BJ (cell line): ENCODE measurements at places on chromosomes 3 and 15.

- DNase-seq, result no peak
Measured at GRCh38 chr3:178120367-178120766, 415.9 kb upstream of the KCNMB2 start.

- DNase-seq, result no peak
Measured at GRCh38 chr3:114714957-114715460, 421.2 kb downstream of the TIGIT start.

DNA sequence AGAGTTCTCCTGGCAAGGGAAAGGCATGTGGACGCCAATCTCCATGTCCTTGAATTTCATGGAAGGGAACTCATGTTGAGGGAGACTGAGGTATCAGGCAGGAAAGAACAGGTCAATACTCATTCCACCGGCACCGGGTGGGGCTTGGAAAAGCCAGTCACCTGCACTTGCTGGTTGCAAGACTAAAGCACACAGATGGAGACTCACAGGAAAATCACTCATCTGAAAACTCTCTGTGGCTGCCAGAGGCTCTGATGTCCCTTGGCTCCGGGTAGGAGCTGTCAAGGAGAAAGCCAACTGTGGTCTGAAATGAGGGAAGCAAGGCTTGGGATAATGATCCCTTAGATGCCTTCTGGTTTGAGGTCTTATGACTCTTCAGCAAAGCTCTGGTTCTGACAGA, 8.7 kb upstream of the CGNL1 start:
- no peak for DNase-seq

GRCh38 chr15:72156928-72157327, 38.7 kb downstream of the SENP8 start:
- no peak for DNase-seq

- DNase-seq, result no peak
Measured at GRCh38 chr3:115418583-115418982, 204.7 kb upstream of the GAP43 start.

DNA sequence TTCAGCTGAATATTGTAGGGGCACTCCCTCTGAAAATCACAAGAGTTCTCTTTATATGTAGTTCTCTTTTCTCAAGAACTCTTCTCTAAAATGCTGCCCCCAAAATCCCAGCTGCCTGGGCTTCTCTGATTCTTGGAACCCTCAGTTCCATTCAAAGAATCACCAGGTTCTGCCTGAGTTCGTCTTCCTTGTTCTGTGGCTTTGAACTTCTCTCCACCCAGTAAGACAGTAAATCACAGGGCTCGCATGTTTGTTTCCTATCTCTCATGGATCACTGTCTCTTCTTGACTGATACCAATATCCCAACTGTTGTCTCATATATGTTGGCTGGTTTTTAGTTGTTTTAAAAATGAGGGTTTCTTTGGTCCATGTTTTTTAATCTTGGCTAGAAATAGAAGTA, 359.5 kb upstream of the CBLB start:
- no peak for DNase-seq

DNA sequence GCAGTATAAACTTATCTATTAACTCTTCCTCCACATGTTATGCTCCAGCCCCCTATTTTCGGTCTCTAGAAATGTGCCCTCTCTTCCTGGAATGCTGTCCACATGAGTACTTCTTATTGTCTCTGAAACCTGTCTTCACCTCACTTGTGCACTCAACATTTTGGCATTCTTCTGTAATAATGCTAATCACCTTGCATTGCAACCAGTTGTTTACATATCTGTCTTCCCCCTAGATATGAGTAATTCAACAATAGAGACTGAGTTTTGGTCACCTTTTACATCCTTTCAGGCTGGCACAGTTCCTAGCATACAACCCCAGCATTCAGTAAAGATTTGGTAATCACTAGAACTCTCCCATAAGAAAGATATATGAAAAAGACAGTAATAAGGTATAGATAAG, 17.2 kb downstream of the CCDC80 start:
- no peak for DNase-seq

- no peak for DNase-seq
Measured at GRCh38 chr3:194280777-194281176, 70.4 kb downstream of the CPN2 start.

GRCh38 chr3:149968216-149968615, 2.5 kb downstream of the PFN2 start:
- DNase-seq, result no peak

DNA sequence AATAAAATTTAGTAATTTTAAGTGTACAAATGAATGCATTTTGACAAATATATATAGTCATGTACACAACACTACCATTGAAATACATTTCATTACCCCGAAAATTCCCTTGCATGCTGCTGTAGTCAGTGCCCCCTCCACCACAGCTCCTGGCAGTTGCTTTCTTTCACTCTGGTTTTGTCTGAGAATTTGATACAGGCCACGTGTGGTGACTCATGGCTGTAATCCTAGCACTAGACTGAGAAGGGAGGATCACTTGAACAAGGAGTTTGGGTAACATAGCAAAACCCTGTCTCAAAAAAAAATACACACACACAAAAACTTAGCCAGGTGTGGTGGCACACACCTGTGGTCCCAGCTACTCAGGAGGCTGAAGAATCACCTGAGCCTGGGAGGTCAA, 65.4 kb downstream of the TFRC start:
- DNase-seq, result peak; percentile 10

DNA sequence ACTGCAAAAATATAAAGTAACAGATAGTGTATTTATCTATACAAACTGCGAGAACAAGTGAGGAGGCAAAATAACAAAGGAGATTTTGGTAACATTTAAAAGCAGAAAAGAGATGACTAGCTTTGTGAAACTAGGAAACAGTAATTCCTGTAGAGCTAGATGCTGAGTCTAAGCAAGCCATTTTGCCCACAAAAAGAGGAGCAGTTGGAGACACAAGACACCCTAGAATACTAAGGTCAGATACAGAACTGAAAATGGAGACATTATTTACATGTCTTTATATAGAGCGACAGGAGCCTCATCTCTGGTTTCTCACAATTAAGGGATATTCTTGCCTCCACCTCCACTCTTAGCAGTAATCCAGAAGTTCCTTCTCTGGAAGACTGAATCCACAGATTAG, 732.4 kb upstream of the GBE1 start:
- DNase-seq, result no peak
